ENCODE measurements at places on chromosomes 1 and 21. TPM values are rescaled to one million over a fixed set of nuclear protein-coding genes. Genes with fewer than 3 reads are reported as not detected.

The C1orf94 gene
- not detected for total RNA-seq

The HSD3B2 gene
- not detected for total RNA-seq

The ASCL5 gene
- total RNA-seq, result not detected

The PGLYRP3 gene
- not detected for total RNA-seq

The UHMK1 gene
- total RNA-seq, result 27.4 TPM

The C1orf105 gene
- 19.9 TPM for total RNA-seq

The B3GALT6 gene
- total RNA-seq, result 11.3 TPM

The OR2L8 gene
- total RNA-seq, result not detected

The CELA2B gene
- total RNA-seq, result not detected

The SH3BGR gene
- total RNA-seq, result 62.3 TPM

The RBM11 gene
- total RNA-seq, result 0.41 TPM

The PLPPR5 gene
- total RNA-seq, result not detected

GRCh38 chr1:47401761-47402160 lies 14.3 kb upstream of the FOXE3 start:
- DNase-seq, result no peak

GRCh38 chr1:61182049-61182448 lies 99.7 kb downstream of the NFIA start:
- no peak for DNase-seq

DNA sequence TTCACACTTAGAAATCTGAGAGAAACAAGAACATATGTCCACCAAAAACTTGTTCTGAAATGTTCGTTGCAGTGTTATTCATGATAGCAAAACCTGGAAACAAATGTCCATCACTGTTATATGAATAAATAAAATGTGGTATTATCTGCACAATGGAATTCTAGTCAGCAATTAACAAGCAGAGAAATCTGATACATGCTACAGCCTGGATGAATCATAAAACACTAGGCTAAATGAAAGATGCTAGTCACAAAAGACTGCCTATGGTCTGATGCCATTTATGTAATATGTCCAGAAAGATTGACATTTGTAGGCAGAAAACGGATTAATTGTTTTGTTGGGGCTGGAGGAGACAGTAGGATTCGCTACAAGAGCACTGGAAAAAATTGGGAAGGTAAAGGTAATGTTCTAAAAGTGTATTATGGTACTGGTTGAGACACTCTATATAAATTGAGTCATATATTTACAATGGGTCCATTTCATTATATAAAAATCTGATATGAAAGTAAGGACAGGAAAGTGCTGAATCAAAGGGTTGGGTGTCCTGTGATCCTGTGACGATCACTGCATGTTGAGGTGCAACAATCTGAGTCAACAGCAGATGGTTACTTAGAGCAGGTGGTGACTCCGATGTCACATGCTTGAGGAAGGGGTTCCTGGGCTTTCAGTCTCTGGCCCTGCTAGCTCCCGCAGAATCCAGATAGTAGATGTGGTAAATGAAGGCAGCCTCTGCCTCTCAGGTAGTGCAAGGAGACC lies 102.1 kb upstream of the NBPF4 start:
- DNase-seq, result no peak

- DNase-seq, result peak; percentile 52
These were observed 627 bp downstream of the CERS2 start for GRCh38 chr1:150973836-150974579.

DNA sequence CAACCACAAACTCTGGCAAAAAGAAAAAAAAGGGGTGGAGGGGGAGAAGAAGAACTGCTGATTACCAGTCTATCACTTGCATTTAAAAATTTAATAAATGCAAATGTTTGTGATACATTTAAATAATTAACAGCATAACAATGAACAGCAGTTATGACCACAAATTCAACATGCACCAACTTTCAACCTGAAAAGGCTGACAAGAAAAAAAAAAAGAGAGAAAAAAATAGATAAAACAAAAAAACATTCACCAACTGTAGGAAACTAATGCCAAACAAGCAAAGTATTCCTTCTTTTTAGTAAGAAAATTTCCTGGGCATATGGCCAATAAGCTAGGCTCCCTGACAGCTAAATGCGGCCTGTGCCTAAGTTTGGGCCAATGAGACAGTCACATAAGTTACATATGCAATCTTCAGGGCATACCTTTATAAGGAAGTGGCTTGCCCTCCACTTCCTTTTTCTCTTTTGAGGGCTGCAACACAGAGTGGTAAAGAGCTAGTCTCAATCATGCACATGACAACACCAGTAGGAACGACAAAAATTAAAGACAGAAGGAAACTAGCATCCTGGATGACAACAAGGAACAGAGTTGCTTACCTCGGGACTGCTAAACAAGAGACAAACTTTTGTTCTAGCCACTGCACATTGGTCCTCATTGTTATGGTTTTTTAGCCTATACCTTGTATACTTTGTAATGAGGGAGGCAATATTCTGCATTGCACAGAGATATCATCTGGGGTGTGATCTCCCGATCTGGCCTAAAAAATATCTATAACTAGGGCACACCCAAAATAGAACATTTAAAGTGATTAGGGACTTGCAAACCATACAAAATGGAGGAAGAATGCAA lies 24.2 kb upstream of the PHTF1 start:
- no peak for DNase-seq

DNA sequence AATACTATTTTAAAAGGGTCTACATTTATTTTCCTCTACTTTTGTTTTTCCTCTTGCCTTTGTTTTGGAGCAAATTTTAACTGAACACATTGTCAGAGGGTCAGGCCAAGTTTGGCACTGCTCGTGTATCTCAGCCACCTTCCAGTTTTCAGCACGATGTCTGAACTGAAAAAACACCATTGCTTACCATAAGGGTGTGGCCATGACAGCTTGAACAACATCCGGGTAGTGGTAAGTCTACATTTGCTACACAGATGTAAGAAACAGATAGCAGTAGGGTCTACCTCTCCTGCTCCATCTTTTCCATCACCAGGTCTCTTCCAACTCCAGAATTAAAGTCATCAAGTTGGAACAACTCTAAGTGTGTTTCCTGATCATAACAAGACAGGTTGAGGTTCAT lies 4.2 kb downstream of the HIVEP3 start:
- no peak for DNase-seq

DNA sequence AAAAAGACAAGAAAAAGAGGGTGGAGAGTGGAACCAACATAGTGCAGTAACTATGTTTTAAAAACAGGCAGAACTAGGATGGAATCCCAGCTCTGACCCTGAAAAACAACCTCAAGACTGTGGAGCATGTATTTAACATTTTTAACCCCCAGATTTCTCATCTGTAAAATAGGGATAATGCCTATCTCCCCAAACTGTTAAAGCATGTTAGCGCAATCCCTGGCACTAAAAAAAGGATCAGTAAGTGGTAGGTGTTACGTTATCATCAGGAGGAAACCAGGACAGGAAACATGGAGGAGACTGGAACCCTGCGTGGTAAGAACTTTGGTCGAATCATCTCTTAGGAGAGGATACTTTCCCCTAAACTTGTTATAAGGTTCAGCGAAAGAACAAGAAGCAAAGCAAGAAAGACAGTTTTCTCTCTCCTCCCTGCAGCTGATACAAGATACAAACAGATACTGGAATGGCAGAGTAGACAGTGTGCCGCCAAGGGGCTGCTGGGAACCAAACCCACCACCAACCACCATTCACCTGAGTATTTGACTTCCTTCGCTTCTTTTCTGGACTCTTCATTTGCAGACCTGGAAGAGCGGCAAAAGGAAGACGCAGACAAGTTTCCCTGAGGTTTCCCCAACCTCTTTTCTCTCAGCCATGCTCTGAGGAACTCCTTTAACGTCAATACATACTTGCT lies 991 bp downstream of the PYGO2 start:
- DNase-seq, result no peak

- peak; percentile 47 for DNase-seq
These were observed 26.1 kb downstream of the MAN1C1 start for GRCh38 chr1:25642574-25643108.

DNA sequence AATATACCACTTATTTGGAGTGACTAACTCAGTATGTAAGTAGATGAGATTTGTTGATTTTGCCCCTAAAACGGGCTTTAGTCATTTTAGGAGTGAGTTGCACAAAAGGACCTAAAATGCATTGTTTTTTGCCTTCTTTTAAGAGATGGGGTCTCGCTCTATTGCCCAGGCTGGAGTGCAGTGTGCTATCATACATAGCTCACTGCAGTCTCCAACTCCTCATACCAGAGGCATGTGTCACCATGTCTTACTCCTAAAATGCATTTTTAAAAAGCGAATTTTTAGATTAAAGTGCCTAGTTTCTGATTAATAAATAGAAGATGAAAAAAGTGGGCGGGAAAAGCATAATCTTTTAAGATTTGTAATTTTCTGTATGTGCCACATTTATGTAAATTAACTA lies 11.5 kb upstream of the NEXN start:
- DNase-seq, result no peak

DNA sequence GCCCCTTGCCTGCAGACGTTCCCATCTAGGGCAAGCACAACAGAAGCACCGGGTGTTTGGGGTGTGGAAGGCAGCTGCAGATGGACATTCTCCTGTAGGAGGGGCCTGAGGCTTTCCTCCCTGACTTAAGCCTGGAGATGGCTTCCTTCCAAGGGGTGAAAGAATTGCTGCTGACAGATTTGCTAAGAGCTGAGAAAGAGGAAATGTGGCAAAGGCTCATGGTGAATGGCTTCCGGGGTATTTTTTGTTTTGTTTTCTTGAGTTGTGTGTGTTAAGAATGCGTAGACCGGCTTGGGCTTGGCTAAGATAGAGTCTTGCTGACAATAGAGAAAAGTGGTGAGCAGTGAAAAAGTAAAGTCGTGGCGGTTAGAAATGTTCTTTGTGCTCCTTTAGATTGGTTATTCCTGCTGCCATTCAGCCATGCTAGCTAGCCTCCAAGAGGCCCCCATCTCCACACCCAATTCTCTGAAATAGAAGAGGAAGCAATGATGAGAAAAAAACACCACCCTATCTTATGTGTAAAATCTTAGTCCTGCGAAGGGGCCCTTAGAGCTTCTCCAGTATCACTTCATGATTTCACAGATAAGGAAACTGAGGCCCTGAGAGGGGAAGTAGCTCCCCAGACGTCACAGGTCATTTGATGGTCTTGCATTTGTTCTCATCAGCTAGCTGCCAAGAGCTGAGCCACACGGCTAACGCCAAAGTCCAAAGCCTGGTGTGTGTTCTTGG lies 36.9 kb downstream of the EIF2D start:
- DNase-seq, result no peak

- DNase-seq, result no peak
These were observed 22.7 kb downstream of the ACTL8 start for GRCh38 chr1:17777818-17778217.

GRCh38 chr1:68481041-68481440 lies 15.8 kb downstream of the DEPDC1 start:
- no peak for DNase-seq

- no peak for DNase-seq
These were observed 779 bp upstream of the DEGS1 start for GRCh38 chr1:224182057-224182865.

DNA sequence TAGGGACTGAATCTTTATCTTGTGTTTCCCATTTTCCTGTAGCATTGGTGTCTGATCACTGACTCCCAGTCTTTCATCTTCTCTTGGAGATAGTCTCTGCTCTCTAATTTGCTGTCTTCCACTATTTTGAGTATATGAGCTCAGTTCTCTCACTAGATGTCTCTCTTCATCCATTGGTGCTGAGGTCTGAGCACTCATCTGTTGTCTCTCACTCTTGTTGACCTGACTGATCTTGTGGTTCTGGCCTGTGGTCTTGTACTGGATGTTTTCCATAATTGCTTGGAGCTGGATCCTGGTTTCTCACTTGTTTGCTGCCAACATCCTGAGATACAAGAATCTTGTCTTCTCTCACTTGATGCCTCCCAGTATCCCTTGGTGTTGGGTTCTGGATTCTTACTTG lies 25.1 kb upstream of the S100A11 start:
- no peak for DNase-seq

DNA sequence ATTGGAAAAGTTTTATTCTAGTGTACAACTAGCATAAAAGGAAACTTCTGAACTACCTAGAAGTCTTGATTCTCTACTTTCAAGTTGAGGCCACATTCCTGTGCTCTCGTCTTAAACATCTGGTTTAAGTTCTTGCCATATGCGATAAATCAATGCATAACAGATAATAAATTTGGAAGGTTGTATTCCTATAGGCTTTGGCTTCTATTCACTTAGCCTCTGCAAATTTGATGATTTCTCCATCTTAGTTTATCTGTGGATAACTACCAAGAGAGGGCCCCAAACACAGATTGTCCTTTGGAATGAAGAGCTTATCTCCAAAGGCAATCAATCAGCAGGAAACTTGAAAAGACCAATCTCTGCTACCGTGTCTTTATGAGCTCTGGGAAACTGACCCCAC lies 11.7 kb upstream of the RNF2 start:
- no peak for DNase-seq

- DNase-seq, result peak; percentile 78
These were observed 296 bp upstream of the RNPEP start for GRCh38 chr1:201982082-201982622.

- no peak for DNase-seq
These were observed 42.1 kb downstream of the ARHGEF10L start for GRCh38 chr1:17581389-17582123.

DNA sequence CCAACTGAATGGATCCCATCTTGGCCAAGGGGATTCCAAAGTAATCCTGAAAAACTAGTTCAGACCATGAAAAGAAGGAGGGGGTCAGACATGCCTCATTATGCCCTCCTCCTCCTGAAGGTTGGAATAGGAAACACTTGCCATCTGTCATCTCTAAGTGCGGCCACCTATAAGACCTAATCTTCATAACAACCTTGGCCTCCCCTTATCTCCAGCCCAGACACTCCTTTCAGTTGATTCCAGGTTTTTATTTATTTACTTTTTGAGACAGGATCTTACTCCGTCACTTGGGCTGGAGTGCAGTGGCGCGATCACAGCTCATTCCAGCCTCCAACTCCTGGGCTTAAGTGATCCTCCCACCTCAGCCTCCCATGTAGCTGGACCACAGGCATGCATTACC lies 19.7 kb downstream of the SNAP47 start:
- no peak for DNase-seq

DNA sequence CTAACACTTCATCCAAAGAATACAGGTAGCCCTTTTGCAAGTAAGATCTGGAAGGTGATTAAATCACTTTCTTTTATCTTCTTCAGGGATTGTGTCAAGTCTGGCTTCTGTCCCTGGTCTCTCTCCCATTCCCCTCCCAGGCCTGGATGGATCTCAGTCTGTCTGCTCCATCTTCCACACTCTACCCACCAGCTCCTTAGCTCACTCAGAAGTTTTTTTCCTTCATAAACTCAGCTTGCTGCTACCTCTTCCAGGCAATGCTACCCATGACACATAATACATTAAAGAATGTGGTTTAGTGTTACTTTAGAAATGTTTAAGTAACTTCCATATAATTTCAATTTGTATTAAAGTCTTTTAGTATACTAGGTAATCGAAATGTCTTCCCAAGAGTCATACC lies 133.1 kb downstream of the AKT3 start:
- no peak for DNase-seq

- no peak for DNase-seq
These were observed 9.9 kb upstream of the QSOX1 start for GRCh38 chr1:180144659-180145357.

- no peak for DNase-seq
These were observed 101.7 kb upstream of the FGGY start for GRCh38 chr1:59195151-59195550.

GRCh38 chr21:18142655-18143054 lies 102.0 kb upstream of the CHODL start:
- no peak for DNase-seq

All from left cardiac atrium (tissue), 4 donors.